Stimulated activated CD4-positive, alpha-beta T cell treated with anti-CD3 and anti-CD28 coated beads, Interleukin-12 subunit alpha, Interleukin-12 subunit beta, amount 100 ng/mL, for 4 hours (primary cell): ENCODE measurements at places on chromosomes 1 and 21.
A peak's percentile ranks its signal among the peaks of the same experiment; 100 is the strongest.

DNA sequence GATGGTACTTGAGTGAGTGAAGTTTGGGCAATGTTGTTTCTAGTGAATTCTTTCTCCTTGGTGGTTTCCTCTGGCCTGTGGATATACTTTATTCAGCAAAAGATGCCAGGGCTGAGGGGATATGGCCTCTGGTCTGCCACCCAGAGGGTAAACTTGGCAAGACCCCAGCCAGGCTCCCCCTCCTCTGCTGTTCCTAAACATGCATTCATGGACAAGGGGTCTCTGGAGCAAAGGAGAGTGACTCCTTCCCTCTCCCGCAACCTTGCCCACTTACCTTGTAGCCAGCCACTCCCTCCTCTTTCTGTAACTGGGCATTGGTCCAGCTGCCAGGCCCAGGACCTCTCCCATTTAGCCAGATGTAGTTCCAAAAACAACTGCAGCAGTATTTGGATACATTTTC lies 43.8 kb downstream of the RUNX3 start:
- no peak for DNase-seq

- no peak for DNase-seq
Measured at GRCh38 chr1:24309762-24310485, 9.2 kb upstream of the GRHL3 start.

DNA sequence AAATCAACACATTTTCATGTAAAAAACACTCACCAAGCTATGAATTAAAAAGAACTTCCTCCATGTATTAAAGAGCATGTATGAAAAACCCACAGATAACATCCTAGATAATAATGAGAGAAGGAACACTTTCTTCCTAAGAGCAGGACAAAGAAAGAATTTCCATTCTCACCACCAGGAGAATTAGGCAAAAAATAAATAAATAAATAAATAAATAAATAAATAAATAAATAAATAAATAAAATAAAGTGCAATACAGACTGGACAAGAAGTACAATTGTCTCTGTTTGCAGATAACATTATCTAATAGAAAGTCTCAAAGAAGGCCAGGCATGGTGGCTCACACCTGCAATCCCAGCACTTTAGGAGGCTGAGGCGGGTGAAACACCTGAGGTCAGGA lies 218.2 kb downstream of the BRINP3 start:
- DNase-seq = no peak

- no peak for DNase-seq
Measured at GRCh38 chr1:45348020-45348419, 7.8 kb upstream of the MUTYH start.

- DNase-seq = peak; percentile 86
Measured at GRCh38 chr1:153545067-153546055, at the start of gene S100A4. S100A4 (minus strand) TSS chr1:153545806; CDS start chr1:153544794, 1,012 bp downstream.

DNA sequence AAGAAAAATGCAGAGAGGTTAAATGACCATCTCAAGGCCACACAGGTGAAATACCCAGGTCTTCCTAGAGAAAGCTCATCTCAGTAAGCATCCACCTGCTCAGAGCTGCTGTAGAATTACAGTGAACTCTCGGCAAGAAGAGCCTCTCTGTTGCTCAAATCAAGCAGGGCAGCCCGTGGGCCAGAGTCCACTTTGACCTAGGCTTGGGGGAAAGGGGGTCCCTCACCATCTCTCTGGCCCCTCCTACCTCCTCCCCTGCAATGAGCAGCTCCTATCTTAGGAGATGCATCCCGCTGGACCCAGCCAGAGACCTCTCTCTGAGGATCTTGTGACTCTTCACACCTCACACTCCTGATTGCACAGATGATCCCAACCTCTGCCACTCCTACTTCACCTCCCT lies 364.7 kb downstream of the PTPRU start:
- no peak for DNase-seq

DNA sequence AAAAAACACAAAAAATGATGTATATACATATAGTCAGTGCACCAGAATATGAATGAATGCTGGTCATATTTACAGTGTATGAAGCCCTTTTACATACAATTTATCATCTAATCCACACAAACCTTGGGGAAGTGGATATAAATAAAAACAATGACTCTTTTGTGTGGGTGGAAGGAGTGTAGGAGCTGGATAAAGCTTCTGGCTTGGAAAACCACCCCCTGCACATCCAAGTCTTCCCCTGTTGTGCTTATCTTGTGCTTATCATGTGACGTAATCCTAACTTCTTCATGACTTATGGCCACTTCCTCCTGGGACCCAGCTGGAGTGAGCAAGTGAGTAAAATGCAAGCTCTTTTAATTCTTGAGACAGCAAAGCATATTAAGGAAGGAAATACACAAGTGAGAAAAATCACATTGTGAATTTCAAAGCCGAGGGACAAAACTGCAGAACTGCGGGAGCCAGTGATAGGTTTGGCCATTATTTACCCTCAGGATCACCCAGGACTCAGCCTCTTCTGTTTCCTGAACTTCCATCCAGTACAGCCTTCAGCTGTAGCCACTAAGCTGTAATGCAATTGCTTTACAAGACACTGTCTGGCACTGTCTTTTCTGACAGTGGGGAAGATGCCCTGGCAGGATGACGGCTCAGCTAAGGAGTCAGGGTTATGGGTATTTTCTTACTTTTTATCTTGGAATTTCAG lies 104.0 kb upstream of the PPM1J start:
- no peak for DNase-seq
